ENCODE measurements at places on chromosomes 12 and 14.

- H3K36me3 ChIP-seq = no peaks in the 10 kb centered on the region
- peaks cover 7% of the 10 kb centered on the region for H3K27me3 ChIP-seq
- H3K4me1 ChIP-seq = peaks cover 53% of the 10 kb centered on the region
- no peak for DNase-seq
- H3K27ac ChIP-seq = no peak overlapping the region
Measured at GRCh38 chr12:70756791-70757190, 119.6 kb upstream of the PTPRB start.

- DNase-seq = no peak
- H3K4me1 ChIP-seq = no peaks in the 10 kb centered on the region
- H3K36me3 ChIP-seq = peaks cover 4% of the 10 kb centered on the region
- H3K4me3 ChIP-seq = no peak overlapping the region
- peak overlapping the region; percentile 23 for H3K27ac ChIP-seq
Measured at GRCh38 chr14:80792771-80793170, 148.8 kb downstream of the CEP128 start.

- DNase-seq = no peak
- H3K36me3 ChIP-seq = no peaks in the 10 kb centered on the region
- H3K27me3 ChIP-seq = peaks cover 7% of the 10 kb centered on the region
- no peaks in the 10 kb centered on the region for H3K4me1 ChIP-seq
- H3K4me3 ChIP-seq = no peak overlapping the region
Measured at GRCh38 chr12:46872135-46872534, 46.3 kb upstream of the SLC38A4 start.

DNA sequence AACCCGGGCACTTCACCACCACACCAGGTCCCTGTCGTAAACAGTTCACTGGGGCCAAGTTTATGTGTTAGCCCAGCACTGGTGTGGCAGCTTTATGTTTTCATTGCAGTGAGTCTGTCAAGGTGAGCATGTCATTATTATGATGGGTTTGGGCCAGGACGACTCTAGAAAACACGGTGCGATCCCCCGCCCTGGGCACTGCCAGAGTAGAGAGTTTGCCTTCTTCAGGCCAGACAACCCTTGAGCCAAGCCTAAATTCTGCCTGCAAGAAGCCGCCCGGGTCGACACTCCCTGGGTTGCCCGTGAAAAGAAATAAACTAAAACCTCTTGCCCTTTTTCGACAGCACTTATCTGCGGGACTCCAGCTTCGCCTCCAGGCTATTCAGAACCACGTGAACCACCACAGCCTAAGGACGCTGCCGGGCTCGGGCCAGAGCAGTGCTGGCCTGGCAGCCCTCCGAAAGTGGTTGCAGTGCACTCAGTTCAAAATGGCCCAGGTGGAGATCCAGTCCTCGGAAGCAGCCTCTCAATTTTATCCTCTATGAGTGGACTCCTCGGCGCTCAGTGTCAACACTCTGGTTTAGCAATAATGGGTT lies 81.8 kb downstream of the PRIMA1 start:
- no peak for DNase-seq
- H3K4me3 ChIP-seq = no peak overlapping the region
- peaks cover 8% of the 10 kb centered on the region for H3K27me3 ChIP-seq
- peak overlapping the region; percentile 15 for H3K27ac ChIP-seq
- no peaks in the 10 kb centered on the region for H3K4me1 ChIP-seq

DNA sequence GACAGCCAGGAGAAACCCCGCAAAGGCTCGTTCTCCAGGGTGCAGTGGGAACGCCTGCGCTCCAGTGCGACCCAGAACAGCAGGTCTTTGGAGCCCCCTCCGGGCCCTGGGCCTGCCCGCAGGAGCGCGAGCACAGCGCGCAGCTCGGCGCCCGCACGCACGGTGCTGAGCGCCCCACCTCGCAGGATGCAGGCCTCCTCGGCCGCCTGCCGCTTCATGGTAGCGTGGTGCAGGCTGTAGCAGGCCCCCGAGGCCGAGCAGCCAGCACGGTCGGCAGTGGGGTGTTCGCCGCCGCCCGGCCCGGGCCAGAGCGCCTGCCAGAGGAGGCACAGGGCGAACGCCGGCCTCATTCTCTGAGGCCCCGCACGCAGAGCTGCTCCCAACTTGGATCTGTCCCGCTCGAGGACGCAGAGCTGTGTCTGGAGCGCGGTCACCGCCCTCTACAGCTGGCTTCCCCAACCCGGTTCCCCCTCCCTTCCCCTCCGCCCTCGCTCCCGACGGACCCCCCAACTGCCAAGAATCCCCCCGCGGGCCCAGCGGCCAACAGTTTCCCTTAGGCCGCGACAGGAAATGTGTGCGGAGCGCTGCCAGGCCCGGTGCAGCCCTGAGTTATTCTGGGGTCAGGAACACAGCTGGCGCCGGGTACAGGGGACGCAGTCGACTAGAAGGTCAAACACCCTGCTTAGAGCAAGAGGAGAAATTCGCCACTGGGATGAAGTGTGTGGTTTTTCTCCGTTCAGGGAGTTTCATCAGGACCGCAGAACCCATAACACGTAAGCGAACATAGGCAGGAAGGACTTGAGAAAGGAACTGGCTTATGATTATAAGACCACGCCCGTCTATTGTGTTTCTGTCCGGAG lies at the start of gene CLEC14A:
Gene CLEC14A (minus strand): TSS at position 421 of the 860 bp plus-strand sequence. CDS start 71 bp downstream, at position 350.
- H3K4me3 ChIP-seq = peak within 1 kb of the TSS; percentile 73
- H3K4me1 ChIP-seq = peaks cover 5% of the 10 kb centered on the region
- DNase-seq = peak; percentile 45

GRCh38 chr12:46389031-46389616 lies 16.6 kb upstream of the SLC38A2 start:
- peaks cover 61% of the 10 kb centered on the region for H3K4me1 ChIP-seq
- peaks cover 4% of the 10 kb centered on the region for H3K27me3 ChIP-seq
- H3K4me3 ChIP-seq = no peak overlapping the region
- no peak for DNase-seq
- no peak overlapping the region for H3K27ac ChIP-seq
- H3K36me3 ChIP-seq = peaks cover 28% of the 10 kb centered on the region

GRCh38 chr14:78530078-78530477 lies 359.9 kb downstream of the NRXN3 start:
- H3K4me3 ChIP-seq = no peak overlapping the region
- H3K36me3 ChIP-seq = no peaks in the 10 kb centered on the region
- no peaks in the 10 kb centered on the region for H3K4me1 ChIP-seq

- peak overlapping the region; percentile 36 for H3K27ac ChIP-seq
- DNase-seq = peak; percentile 4
- H3K27me3 ChIP-seq = peaks cover 3% of the 10 kb centered on the region
- no peaks in the 10 kb centered on the region for H3K36me3 ChIP-seq
Measured at GRCh38 chr12:16070113-16070512, 159.0 kb downstream of the DERA start.

DNA sequence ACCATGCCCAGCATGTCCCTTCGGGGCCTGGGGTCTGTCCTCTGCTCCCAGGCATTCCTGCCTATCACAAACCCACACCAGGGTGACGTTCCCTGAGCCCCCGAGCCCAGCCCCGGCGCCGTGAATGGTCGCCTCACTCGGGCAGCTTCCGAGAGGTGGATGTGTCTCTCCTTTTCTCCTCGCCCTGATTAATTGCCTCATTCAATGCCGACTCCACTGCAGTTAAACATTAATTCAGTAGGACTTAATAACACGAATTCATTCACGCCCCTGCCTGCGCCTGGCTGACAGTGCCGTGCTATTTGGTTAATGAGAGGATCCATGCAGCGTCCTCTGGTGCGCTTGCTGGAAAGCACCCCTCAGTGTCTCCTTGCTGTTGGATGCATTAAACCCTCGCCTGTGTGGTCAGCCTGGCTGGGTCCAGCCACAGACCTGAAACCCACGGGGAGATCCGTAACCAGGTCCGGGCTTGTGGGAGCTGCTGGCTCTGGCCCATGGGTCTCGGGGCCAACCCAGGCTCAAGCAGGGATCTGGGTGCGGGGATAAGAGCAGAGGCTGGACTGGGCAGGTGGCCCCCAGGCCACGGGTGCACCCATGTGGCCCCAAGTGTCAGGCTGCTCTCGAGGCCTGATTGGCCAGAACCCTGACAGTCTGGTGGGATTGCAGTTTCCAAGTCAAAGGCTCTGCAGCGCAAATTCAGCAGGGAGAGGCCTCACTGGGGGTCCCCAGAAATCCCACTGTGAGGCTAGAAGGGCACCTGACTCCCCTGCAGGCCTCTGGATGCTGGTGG lies 55.4 kb downstream of the FBRSL1 start:
- DNase-seq = no peak
- no peak overlapping the region for H3K27ac ChIP-seq
- H3K4me3 ChIP-seq = no peak overlapping the region
- H3K27me3 ChIP-seq = peaks cover 13% of the 10 kb centered on the region
- H3K36me3 ChIP-seq = no peaks in the 10 kb centered on the region

DNA sequence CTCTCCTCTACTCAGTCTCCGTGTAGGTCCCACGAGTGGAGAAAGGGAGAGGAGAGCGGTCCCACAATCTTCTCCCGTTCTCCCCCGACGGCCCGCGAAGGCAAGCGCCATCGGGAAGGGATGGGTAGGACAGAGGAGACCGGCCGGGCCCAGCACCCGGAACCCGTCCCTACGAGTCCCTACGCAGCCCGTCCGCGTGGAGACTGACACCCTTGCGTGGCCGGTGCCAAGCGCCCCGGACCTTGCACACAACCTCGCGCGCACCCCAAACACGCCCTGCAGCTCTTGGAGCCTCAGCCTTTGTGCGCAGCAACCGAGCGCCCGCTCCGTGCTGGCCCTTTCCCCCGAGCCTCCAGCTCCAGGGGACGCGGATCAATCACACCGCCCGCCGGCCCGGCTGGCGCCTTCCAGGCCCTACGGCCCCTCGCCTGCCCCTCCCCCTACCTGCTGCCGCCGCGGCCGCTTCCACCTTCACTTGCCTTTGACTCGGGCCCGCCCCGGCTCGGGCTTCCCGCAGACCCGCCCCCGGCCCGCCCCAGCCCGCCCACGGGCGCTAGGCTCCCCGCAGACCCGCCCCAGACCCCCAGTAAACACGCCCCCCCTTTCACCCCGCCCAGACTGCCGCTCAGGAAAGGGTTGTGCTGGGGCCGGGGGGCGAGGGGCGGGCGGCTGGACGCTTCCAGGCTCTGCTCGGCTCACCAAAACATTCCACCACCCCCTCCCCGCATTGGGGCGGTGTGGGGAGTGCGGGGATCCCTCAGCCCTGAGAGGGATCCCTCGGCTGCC lies at the start of gene NDRG2:
Gene NDRG2 (minus strand): TSS at position 477 of the 786 bp plus-strand sequence. CDS start 1,746 bp downstream, outside the sequence.
- H3K36me3 ChIP-seq = peaks cover 22% of the 10 kb centered on the region
- peak within 1 kb of the TSS; percentile 87 for H3K4me3 ChIP-seq
- DNase-seq = peak; percentile 94

- H3K36me3 ChIP-seq = no peaks in the 10 kb centered on the region
- H3K4me3 ChIP-seq = no peak overlapping the region
- H3K4me1 ChIP-seq = peaks cover 62% of the 10 kb centered on the region
- no peak for DNase-seq
- no peak overlapping the region for H3K27ac ChIP-seq
Measured at GRCh38 chr12:5488626-5488955, 56.7 kb downstream of the NTF3 start.

GRCh38 chr14:96626916-96627315 lies 124.7 kb downstream of the PAPOLA start:
- no peaks in the 10 kb centered on the region for H3K36me3 ChIP-seq
- H3K4me1 ChIP-seq = peaks cover 26% of the 10 kb centered on the region
- DNase-seq = no peak

DNA sequence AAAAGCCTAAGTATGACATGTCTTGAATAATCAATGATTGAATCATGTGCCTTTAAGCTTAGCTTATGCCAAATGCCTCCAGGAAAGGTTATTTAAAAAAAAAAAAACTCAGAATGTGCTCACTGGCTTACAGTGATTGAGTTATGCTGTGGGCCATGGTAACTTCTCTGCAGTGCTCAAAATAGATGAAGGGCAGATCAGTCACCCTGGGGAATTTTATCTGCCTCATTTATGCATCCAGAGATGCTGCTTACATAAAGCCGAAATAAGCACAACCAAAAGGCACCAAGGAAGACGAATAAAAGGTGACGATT lies 118.7 kb upstream of the MDM1 start:
- H3K27ac ChIP-seq = no peak overlapping the region
- peaks cover 6% of the 10 kb centered on the region for H3K27me3 ChIP-seq
- no peak for DNase-seq
- H3K4me1 ChIP-seq = peaks cover 42% of the 10 kb centered on the region

- no peaks in the 10 kb centered on the region for H3K27me3 ChIP-seq
- peak overlapping the region; percentile 94 for H3K27ac ChIP-seq
- no peak for DNase-seq
- peaks cover 7% of the 10 kb centered on the region for H3K36me3 ChIP-seq
- H3K4me3 ChIP-seq = no peak overlapping the region
Measured at GRCh38 chr12:93275589-93275988, 102.1 kb upstream of the NUDT4 start.

DNA sequence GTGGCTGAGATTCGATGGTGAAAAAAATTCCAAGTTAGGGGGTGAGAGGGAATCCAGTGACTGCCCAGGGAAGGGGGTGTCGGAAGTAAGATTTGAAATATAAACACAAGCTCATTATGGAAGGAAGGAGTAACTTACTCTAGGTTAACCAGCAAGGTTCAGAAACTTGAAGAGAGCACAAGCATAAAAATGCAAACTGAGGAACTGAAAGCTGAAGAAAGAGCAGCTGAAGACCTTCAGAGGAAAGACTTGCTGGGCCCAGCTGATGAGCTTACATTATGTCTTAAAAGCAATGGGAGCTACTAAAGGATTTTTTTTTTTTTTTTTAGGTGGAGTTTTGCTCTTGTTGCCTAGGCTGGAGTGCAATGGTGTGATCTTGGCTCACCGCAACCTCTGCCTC lies 189.7 kb upstream of the GRIN2B start:
- H3K27me3 ChIP-seq = peaks cover 18% of the 10 kb centered on the region
- no peak overlapping the region for H3K4me3 ChIP-seq
- no peaks in the 10 kb centered on the region for H3K4me1 ChIP-seq

DNA sequence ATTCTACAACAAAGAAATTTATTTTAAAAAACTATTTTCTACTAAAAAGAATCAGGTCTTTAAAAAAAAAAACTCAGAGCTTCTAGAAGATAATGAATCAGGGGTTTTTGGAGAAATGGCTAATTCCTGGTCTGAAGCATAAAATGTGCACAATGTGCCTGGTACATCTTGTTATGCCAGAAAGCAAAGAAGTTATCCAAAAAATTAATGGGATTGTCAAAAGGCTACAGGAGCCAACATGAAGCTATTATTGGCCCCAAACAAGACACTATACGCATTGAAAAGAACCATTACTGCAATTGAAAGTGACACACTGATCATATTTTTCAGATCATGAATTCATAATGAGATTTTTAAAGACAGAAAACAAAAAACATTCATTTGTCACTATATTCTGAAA lies 19.3 kb upstream of the TUBA1A start:
- no peak overlapping the region for H3K4me3 ChIP-seq
- peaks cover 11% of the 10 kb centered on the region for H3K4me1 ChIP-seq
- H3K36me3 ChIP-seq = no peaks in the 10 kb centered on the region
- DNase-seq = no peak
- H3K27me3 ChIP-seq = peaks cover 10% of the 10 kb centered on the region
- H3K27ac ChIP-seq = no peak overlapping the region

- H3K4me1 ChIP-seq = peaks cover 24% of the 10 kb centered on the region
- H3K27me3 ChIP-seq = no peaks in the 10 kb centered on the region
- H3K4me3 ChIP-seq = no peak overlapping the region
- peak overlapping the region; percentile 39 for H3K27ac ChIP-seq
- H3K36me3 ChIP-seq = no peaks in the 10 kb centered on the region
Measured at GRCh38 chr14:71168564-71169427, 261.5 kb downstream of the PCNX1 start.

GRCh38 chr12:95763809-95764253 lies 26.7 kb downstream of the NTN4 start:
- no peak overlapping the region for H3K27ac ChIP-seq
- no peak overlapping the region for H3K4me3 ChIP-seq
- peaks cover 12% of the 10 kb centered on the region for H3K27me3 ChIP-seq
- peaks cover under 1% of the 10 kb centered on the region for H3K4me1 ChIP-seq
- no peak for DNase-seq

GRCh38 chr12:80792861-80793260 lies 76.1 kb downstream of the MYF5 start:
- H3K4me3 ChIP-seq = no peak overlapping the region
- H3K27me3 ChIP-seq = no peaks in the 10 kb centered on the region
